Adipose tissue (tissue), 3 donors: ENCODE measurements at places on chromosomes 11 and 22. TPM values are rescaled to one million over a fixed set of nuclear protein-coding genes. Genes with fewer than 3 reads are reported as not detected.

HBG2 gene
- not detected for polyA plus RNA-seq

WNT11 gene
- polyA plus RNA-seq, result 8.3 TPM

ARFGAP3 gene
- polyA plus RNA-seq, result 27.9 TPM

MRGPRE gene
- 0.06 TPM for polyA plus RNA-seq

DRD4 gene
- 0.18 TPM for polyA plus RNA-seq

SPON1 gene
- polyA plus RNA-seq, result 101 TPM

OR2AG1 gene
- polyA plus RNA-seq, result not detected

SYT12 gene
- polyA plus RNA-seq, result 0.45 TPM
